RWPE1 (cell line): ENCODE measurements at places on chromosomes 12 and 14.

- no peak for DNase-seq
Measured at GRCh38 chr12:25382311-25383106, 131.8 kb upstream of the KRAS start.

DNA sequence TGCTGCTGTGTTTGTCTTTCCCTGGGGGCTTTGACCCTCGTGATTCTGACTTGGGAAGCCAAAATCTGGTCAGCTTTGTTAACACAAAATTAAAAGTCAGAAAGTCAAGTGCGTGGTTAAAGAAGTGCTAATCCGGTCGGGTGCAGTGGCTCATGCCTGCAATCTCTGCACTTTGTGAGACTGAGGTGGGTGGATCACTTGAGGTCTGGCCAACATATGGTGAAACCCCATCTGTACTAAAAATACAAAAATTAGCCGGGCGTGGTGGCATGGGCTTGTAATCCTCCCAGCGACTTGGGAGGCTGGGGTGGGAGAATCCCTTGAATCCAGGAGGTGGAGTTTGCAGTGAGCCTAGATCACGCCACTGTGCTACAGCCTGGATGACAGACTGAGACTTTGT, 844.6 kb downstream of the VRK1 start:
- no peak for DNase-seq

GRCh38 chr12:58893495-58893894, 26.8 kb downstream of the LRIG3 start:
- DNase-seq = no peak

GRCh38 chr12:125140279-125141209, 75.3 kb downstream of the AACS start:
- peak; percentile 88 for DNase-seq

- no peak for DNase-seq
Measured at GRCh38 chr12:105696-106095, 39.1 kb downstream of the IQSEC3 start.

- peak; percentile 5 for DNase-seq
Measured at GRCh38 chr12:28258998-28259397, 68.7 kb downstream of the CCDC91 start.

DNA sequence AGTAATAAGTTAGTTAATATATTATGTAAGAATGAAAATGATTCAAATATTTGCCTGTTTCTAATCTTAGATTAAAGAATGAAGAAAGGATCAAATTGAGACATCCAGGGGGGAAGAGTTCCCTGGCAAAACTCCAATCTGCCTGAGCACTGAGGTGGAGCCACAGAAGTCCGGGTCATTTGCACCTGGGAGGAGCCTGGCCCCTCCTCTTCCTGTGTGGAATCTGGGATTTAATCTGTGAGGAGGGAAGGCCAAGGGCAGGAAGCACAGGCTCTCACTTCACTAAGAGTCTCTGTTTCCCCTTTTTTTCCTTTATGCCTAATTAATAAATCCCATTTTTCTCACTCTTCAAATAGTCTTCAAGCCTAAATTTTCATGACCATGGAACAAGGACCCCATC, 599.5 kb downstream of the FLRT2 start:
- no peak for DNase-seq
